DMS153 (cell line): ENCODE measurements at places on chromosomes 11 and 22.

DNA sequence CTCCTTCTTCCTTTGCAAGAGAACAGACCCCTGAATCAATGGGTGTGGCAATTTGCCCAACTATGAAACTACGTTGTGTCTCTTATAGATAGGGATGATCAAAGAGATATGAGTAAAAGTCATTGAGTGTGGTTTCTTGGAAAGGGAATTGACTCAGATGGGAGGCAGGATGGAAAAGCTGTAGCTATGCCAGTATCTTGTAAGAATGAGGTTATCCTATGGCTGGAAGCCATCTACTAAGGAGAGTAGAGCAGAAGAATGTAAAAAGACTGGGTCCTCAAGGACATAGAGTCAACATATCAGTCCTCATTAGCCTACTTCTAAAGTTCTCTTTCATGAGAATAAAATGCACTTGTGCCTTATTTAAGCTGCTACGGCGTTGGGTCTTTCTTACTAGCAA, 78.9 kb upstream of the POU2AF2 start:
- no peak for DNase-seq

DNA sequence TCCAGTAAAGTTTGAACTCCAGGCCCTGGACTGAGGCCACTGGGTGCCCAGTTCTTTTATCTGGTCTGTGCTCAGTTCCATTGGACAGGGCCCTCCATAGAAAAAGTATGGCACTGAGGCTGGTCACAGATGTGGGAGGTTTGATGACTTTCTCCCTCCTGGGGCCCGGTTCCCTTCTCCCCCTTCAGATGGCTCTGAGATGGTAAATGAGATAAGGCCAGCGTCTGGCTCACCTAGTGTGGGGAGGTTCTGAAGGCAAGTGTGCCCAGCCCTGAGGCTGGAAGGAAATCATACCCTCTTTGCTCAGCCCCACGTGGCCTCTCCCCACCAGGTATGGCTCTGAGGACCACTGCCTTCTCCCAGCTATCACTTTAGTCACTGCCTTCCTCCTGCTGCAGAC, 1.5 kb upstream of the CLDN5 start:
- DNase-seq: no peak

- no peak for DNase-seq
Measured at GRCh38 chr11:47524291-47524874, 28.5 kb downstream of the CELF1 start.

GRCh38 chr11:20452585-20452984, 65.1 kb downstream of the PRMT3 start:
- no peak for DNase-seq

DNA sequence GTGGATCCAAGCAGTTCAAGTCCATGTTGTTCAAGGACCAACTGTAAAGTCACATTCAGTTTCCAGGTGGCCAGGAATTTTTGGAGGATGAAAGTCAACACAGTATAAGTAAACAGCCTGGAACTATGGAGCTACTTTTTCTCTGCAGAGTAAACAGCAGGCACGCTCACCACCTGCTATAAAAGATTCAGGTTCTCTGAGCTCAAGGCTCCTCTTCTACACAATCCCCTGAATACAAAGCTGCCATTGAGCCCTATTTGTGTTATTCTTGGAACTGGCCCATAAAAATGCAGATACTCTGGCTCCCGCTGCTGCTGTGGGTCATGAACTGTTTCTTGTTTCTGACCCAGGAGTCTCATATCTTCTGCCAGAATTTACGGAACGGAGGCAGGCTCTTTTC, 56.9 kb upstream of the PRR5 start:
- peak; percentile 23 for DNase-seq

DNA sequence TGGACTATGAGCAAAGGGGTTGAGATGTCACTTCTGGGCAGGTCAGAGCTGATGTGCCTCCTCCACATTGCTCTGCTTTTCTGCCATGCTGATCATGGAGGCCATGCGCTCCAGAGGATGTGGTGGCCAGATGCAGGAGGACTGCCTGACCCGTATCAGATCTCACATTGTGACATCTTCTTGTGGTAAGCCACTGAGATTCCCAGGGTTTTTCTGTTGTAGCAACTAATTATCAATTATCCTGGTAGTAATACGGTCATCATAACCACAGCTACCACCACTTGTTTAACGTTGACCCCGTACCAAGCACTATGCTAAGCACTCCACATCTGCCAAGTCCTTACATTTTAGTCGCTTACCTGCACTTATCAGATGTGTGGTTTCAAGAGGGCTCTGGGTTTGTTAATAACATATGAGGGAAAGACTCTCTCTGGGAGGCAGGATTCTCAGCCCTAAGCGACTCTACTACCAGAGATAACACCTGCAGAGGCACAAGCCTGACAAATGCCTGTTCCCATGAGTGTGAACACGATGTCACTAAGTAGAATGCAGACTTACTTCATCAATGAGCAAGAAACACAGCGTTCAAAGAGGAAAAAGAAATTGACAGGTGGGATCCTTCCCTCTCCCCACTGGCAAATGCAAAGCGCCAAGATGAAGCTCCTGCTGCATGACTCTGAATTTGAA, 63.6 kb upstream of the TIMP3 start:
- DNase-seq: no peak

DNA sequence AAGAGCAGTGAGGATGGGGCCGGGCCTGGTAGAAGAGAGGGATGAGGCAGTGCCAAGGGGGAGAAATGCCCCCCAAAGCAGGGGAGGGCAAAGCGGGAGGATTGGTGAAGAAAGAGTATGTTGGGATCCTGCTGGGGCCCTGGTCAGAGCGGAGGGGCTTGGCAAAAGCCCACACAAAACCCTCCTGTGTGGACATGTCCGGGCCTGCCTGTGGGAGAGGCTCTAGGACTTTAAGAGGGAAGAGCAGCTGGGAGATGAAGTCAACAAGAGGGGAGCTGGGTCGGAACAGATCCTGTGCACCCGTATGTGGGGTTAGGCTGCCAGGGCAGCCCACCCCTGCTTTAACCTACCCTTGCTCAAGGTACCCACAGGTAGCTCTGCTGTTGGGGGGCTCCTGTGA, 25.8 kb downstream of the ART5 start:
- DNase-seq: no peak

DNA sequence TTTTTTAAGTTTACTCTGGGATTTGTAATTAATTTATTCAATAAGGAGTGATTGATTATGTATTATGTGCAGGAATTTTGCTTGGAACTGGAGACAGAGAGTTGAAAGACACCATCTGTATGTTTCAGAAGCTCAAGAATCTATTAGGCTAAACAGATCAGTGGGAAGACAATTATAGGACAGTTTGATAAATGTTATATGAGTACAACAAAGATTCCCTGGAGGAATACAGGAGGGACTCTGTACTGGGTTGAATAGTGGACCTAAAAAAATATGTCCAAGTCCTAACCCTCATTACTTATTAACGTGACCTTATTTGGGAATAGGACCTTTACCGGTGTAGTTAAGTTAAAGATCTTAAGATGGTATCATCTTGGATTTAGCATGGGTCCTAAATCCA, 681.2 kb downstream of the NELL1 start:
- no peak for DNase-seq

DNA sequence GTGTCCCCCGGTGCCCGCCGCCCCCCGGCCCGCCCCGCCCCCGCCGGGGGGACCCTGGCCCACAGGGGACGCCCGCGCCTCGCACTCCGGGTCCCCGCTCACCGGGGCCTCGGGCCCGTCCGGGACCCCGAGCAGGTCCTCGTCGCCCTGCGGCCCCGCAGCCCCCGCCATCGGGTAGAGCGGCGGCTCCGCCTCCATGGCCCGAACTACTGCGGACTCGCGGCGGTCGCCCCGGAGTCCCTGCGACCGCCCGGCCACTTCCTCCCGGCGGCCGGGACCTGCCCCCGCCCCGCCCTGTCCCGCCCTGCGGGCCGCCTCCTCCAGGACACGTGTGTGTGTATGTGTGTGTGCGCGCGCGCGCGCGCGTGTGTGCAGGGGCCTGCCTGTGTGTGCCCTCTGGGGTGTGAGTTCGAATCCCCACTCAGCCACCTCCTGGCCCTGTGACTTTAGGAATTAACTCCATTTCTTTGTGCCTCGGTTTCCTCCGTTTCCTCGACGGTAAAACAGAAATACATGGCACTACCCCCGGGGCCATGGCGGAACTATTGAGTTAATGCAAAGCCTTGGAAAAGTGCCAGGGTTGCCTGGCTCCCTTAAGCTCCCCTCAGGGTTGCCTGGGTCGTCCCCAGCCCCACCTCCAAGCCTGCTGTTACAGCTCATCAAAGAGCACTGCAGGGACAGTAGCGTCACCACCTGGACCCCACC, at the start of gene UNC93B1:
Gene UNC93B1, minus strand, starts transcription at position 252 of the 705 bp plus-strand sequence. Its CDS starts 54 bp downstream, at position 198.
- peak; percentile 68 for DNase-seq

GRCh38 chr11:22431106-22431505, 92.9 kb downstream of the SLC17A6 start:
- DNase-seq: no peak

DNA sequence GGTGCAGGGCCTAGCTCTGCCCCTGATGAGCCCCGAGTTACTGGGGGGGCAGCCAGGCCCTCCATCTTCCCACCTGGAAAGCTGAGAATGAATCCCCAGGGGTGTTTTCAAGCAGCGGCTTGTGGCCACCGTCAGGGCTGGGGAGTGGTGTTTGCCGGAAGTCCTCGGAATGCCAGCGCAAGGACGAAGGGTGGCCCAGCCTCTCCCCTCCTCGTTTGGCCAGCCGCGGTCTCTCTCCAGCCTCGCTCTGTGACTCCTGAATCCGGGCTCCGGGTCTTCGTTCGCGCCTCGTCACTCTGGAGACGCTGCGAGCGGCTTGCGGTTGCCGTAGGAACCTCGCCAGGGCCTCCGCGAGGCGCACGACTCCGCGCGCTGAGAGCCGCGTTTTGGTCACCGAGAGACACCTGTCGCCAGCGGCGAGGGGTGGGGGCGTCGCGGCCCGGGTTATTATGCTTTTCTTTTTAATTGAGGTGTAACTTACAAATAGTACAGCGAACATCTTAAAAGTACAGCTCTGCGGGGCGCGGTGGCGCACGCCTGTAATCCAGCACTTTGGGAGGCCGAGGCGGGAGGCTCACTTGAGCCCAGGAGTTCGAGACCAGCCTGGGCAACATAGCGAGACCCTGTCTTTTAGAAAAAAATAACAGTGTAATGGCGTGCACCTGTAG, 6.3 kb upstream of the KDELR3 start:
- peak; percentile 80 for DNase-seq

DNA sequence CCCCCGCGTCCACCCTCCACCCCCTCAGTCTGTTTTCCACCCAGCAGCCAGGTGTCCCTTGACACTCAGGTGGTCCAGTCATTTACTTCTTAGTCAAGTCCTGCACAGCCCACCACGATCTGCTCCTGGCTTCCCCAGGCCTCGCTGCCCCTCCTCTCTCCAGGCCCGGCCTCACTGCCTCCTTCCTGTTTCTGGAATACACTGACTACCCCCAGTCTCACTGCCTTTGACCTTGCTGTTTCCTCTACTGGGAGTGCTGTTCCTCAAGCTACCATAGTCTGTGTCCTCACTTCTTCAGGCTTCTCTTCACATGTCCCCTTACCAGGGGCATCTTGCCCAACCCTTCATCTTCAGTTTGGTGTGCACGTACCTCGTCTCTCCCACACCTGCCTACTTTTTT, 7.4 kb downstream of the MCM5 start:
- DNase-seq: no peak

DNA sequence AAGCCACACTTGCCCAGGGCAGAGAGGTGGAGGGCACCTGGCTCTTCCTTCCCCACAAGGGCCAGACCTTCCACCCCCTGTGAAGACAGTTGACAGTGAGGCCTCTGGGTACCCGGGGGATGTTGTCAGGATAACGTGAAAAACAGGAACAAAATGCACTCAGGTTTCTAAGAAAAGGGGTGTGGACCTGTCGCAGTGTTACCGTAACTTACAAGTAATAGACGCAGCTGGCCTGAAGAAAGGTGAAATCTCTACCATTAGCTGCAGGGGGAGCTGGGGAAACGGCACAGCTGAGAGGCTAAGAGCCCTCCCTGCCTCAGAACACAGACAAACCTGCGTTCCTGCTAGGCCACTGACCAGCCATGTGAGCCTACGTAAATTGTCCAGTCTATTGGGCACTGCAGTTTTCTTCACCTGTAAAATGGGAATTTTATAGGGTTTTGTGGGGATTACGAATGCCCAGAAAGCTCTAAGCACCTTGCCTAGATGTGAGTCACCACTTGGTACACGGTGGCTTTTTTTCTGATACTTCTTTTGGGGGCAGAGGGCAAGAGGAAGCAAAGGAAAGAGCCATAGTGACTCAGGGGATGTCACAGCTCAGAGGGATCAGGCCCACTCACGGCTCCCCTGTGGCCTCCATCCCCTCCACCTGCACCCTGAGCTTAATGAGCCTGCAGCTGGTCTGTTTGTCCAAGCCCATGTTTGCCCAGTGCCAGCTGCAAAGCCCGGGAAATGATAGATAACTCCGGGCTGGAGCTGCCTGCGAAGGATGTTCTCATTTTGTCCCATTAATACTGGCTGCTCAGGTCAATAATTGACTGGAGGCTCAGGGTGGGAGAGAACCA, 18.4 kb upstream of the CABP7 start:
- peak; percentile 71 for DNase-seq

GRCh38 chr11:47213950-47214565, 716 bp upstream of the DDB2 start:
- DNase-seq: peak; percentile 89

DNA sequence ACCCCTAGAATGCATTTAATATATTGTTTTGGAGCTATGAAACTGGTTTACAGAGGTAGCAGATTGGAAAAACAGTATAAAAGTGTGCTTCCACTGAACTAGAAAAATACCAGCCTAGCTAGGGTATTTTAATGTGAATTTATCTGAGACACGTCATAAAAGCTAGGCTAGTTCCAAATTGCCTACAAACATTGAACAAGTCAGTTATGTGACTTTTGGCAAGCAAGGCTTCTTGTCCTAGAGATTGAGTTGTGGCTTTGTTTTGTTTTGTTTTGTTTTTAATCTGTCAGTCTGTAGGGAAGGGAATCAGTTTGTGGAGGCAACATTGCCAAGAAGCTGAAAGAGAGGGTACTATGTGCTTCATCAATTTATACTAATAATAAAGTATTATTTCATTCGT, 24.2 kb downstream of the RTN3 start:
- DNase-seq: no peak

GRCh38 chr11:46513934-46514342, 79.9 kb downstream of the AMBRA1 start:
- peak; percentile 65 for DNase-seq

- DNase-seq: no peak
Measured at GRCh38 chr11:19625438-19625837, 87.2 kb upstream of the NAV2 start.

GRCh38 chr11:70290361-70291065, 20.0 kb downstream of the PPFIA1 start:
- DNase-seq: no peak

DNA sequence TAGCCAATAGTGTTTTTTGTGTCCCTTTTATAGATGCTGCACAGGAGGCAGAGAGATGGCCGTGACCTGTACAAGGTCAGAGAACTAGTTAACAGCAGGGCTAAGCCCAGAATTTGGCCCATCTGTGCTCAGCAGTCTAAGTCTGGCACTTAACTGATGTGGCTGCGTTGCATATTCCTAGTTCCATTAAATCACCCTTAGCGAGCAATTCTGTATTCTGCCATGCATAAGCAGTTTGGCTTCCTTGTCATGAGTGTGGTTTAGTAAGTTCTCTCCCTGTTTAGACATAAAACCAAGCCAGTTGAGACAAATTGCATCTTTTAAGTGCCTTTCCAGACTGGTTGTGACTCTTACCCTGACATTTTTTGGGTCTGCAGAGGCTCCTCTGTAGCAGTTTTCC, 230.6 kb upstream of the TENM4 start:
- DNase-seq: no peak

GRCh38 chr22:40035351-40035750, 40.6 kb downstream of the FAM83F start:
- DNase-seq: no peak
